ENCODE measurements at places on chromosomes 5 and 9. TPM values are rescaled to one million over a fixed set of nuclear protein-coding genes. Genes with fewer than 3 reads are reported as not detected.

Gene NPR3
- total RNA-seq: 0.05 TPM

Gene RNF183
- not detected for total RNA-seq

Gene ST8SIA4
- total RNA-seq: 31.6 TPM

Gene SPARC
- total RNA-seq: not detected

Gene CNTNAP3
- total RNA-seq: not detected

Gene CCL21
- total RNA-seq: not detected

Gene WHRN
- 12.6 TPM for total RNA-seq

Gene DAPK1
- total RNA-seq: 2.1 TPM

Gene NTNG2
- total RNA-seq: 2.4 TPM

Gene ZBED3
- 6.8 TPM for total RNA-seq

Gene ZDHHC12
- total RNA-seq: 48.7 TPM

Gene DND1
- total RNA-seq: 2.9 TPM

Gene C5orf52
- total RNA-seq: not detected

Gene FST
- total RNA-seq: 0.43 TPM

Gene C9orf152
- total RNA-seq: not detected
